CD4-positive, alpha-beta T cell treated with Interleukin-17A for 4 hours (primary cell): ENCODE measurements at places on chromosomes 6 and 20.

GRCh38 chr20:62631336-62632308 is 10.7 kb upstream of the SLCO4A1 start:
- DNase-seq = no peak

DNA sequence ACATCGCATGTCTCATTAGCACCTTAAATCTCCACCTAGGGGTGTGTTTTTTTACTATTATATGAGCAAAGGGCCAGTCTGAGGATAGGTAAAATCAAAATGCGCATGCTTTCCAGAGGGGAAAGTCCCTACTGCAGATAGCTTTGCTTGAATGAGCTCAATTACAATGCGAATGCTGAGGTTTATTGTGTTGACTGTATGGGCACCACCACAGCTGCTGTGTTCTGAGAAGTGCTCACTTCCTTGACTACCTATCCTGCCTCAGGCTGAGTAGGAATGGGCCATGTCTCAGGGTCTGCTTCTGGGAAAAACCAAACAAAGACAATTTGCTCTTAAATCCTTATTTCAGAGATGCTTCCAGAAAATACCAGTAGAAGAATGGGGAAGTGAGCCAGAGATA is 36.6 kb downstream of the MOCS1 start:
- DNase-seq = no peak

DNA sequence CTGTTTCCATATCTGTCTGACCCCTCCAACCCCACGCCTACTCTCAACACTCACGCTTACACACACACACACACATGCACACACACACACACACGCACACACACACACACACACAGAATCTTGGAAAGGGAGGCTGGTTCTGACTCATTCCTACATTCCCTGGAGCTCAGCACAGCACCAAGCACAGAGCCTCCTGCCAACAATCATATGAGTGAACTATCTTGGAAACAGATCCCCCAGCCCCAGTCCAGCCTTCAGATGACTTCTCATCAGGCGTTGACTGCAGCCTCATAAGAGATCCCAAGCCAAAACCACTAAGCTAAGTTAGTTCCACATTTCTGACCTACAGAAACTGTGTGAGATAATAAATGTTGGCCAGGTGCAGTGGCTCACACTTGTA is 14.1 kb upstream of the HCK start:
- DNase-seq = no peak

GRCh38 chr6:167708501-167709094 is 118.1 kb upstream of the AFDN start:
- DNase-seq = no peak

DNA sequence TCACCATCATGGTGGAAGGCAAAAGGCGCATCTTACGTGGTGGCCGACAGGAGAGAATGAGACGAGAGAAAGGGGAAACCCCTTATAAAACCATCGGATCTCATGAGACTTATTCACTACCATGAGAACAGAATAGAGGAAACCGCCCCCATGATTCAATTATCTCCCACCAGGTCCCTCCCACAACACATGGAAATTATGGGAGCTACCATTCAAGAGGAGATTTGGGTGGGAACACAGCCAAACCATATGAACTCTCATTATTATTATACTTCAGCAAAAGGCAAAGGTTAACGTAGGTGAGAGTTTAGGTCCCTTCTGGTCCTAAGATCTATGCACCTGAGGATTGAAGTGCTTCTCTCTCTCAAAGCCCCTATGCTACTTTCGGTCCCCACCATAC is 2.4 kb upstream of the PFDN4 start:
- no peak for DNase-seq

DNA sequence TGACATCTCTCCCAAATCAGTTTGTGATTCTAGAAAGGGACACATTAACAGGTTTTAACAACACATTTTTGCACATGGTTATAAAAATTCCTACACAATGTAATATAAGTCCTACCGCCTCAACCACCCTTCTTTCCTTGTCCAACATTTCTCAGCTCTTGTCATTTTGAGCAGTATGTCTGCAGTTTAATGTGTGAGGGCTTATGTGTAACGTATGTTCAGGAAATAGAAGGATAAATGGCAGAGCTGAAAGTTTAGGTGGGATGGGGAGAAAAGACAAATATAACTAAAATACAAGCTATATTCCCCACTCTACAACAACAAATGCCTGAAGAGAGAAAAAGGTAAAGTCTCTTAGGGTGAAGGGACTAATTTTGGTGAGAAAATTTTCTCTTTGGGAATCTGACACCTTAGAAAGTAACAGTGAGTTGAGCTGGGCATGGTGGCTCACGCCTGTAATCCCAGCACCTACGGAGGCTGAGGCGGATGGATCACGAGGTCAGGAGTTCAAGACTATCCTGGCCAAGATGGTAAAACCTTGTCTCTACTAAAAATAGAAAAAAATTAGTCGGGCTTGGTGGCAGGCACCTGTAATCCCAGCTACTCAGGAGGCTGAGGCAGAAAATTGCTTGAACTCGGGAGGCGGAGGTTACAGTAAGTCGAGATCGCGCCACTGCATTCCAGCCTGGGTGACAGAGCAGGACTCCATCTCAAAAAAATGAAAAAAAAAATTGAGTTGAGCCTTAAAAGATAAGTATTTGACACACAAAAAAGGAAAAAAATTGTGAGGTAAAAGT is 5.1 kb downstream of the PNRC1 start:
- DNase-seq = no peak

- DNase-seq = no peak
Measured at GRCh38 chr6:131717836-131718542, 7.2 kb upstream of the CTAGE9 start.

GRCh38 chr6:170050591-170051041 is 240.3 kb downstream of the DLL1 start:
- no peak for DNase-seq

DNA sequence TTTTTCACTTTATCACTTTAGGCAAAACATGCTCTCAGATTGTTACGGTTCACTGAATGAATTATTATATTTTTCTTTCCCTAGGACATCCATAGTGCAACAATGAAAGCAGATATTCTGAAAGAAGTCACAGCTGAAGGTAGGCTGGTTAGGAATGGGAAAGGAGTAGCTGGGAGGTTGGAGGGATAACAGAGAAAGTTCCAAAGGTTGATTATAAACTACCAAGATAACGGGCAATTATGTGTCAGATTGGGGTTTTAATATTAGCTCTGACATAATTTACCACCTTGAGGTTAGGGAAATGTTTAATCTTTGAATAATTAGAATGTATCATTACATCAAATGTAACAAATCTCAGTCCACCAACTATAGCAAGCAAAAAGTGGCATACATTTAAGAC is 96.5 kb downstream of the HTR1B start:
- DNase-seq = no peak

GRCh38 chr20:62624325-62624690 is 18.0 kb upstream of the SLCO4A1 start:
- peak; percentile 21 for DNase-seq

DNA sequence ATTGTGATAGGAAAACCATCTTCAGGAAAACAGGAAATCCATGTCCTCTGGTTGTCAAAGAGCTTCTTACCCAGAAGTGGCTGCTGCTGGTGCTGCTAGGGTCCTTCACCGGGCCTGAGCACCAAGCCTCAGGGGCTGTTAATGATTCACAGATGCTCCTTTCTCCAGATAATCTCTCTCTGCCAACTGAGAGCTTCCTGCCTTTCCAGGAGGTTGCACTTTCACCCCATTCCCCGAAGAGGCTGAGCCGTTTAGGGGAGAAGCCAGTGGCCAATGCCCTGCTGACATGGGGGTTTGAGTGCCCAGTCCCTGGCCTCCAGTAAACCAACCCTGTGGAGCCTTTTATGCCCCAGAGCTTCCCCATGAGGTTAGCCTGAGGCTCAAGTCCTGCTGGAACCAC is 122.4 kb downstream of the CBLN4 start:
- no peak for DNase-seq

GRCh38 chr6:168413018-168413720 is 27.8 kb upstream of the SMOC2 start:
- DNase-seq = no peak

GRCh38 chr20:50957276-50957675 is 1.1 kb downstream of the DPM1 start:
- no peak for DNase-seq

DNA sequence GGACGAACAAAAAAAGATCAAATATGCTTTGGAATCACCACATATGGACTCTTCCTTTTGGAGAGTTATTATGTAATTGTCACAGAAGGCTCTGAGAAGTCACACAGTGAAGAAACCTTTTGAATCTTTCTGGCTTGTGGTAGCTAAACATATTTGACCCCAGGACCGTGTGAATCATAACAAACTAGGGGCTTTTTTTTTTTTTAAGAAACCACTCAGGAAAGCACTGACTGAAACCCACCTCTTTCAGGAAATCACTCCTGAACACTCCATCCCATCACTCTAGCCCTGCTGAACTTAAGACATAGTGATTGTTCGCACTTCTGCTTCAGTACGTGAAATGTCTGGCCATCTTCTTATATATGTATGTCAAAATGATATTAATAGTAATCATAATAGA is 495.9 kb upstream of the ARID1B start:
- DNase-seq = no peak

- no peak for DNase-seq
Measured at GRCh38 chr20:694496-694895, 18.9 kb upstream of the SCRT2 start.

GRCh38 chr6:90631046-90631445 is 44.2 kb upstream of the MAP3K7 start:
- no peak for DNase-seq

DNA sequence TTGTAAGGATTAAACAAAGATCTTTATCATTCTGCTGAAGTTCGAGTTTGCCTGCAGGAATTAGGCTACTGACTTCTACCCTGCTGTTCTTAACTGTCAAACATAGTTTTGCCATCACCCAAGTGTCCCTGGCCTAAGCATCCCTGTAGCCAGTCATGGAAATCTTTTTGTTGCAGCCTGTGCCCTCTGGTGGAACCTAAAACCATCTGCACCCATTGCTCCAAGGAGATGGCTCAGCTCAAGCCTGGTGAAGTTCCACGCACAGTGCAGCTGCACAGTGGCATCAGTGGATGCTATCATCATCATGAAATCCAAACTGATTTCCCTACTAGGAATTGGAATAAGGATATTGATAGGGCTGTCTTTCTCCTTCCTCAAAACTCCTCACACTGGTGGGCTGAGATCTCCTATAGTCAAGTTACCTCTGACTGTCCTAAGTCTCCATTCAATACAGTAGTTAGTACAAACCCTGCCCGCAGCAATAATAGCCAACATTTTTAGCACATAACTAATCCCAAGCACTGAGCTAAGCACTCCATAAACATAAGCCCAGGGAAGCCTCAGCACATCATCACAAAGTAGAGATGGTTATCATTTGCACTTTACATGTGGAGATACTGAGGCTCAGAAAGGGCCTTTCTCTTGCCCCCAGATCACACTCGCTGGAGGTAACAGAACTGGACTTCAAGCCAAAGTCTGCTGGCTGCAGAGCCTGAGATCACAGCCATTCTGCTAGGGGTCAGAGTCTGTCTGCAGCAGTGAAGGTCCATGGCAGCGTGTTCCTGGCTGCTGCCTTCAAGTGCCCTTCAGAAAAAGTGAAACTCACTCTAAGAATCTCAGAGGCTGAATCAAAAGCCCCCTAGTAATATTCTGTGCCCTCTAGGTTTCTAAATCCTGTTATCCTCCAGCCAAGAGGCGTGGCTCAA is 77.2 kb upstream of the MC3R start:
- DNase-seq = no peak

GRCh38 chr6:165910184-165910966 is 247.3 kb upstream of the PDE10A start:
- no peak for DNase-seq

GRCh38 chr6:92559611-92560010 is 859.7 kb downstream of the EPHA7 start:
- no peak for DNase-seq

DNA sequence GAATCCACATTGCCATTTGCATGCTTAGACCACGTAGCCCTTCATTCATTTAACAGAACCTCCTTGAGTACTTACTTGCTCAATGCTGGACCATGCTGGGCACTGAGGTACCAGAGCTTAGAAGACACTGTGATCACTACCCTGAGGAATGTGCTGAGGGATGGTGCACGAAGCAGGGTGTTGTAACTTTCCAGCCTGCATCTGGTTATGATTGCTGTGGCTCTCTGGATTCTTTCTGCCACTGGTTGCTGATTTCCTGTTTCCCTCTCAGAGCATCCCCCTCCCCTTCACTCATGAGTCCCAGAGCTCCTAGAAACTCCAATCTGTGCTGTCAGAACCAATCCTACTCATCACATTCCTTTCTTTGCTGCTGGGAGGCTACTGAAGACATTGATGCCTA is 537.4 kb downstream of the PTPRT start:
- DNase-seq = no peak

- DNase-seq = no peak
Measured at GRCh38 chr6:157533048-157533871, 152.3 kb downstream of the ZDHHC14 start.

DNA sequence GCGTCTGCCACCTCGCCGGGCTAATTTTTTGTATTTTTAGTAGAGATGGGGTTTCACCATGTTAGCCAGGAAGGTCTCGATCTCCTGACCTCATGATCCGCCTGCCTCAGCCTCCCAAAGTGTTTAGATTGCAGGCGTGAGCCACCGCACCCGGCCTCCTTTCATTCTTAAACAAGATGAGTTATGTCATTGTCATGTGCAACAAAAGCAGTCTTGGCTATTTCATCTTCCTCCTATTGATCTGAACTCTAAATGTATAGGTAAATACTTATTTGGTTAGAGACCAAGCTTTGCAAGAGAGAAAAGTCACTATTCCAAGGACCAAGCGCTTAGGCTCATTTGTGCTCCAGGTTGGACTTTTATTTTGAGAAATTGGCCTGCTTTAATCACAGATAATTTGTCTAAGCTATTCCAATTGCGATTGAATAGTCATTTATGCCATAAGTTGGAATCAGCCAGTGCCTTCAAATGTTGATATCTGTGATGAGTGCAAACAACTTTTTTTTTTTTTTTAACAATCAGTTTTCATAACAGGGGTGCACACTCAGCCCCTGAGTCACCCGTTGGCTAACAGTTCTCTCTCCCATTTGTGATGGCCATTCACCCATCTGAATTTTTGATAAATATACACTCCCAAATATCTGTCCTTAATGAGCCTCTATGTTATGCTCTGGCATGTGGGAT is 167.3 kb downstream of the BCAS1 start:
- DNase-seq = no peak

GRCh38 chr20:37395921-37396415 is 50.0 kb downstream of the SRC start:
- no peak for DNase-seq

DNA sequence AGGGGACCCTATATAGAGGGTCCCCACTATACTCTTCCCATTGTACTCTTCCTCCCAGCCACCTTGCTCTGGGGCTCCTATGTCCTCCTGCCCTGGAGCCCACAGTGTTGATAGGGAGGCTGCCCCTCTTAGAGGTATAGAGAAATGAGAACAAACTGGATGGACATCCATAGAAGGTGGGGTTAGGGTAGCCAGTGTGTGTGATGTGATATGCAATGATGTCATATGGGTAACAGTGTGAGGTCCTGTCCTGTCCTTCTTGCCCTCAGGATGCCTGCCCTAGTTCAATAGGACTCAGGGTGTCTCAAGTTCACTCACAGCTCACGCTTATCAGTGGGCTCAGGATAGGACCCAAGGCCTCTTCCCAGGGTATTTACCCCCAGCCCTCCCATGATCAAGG is 435 bp downstream of the PTCRA start:
- no peak for DNase-seq
